ENCODE measurements at places on chromosomes 7 and 10. TPM values are rescaled to one million over a fixed set of nuclear protein-coding genes. Genes with fewer than 3 reads are reported as not detected.

DNA sequence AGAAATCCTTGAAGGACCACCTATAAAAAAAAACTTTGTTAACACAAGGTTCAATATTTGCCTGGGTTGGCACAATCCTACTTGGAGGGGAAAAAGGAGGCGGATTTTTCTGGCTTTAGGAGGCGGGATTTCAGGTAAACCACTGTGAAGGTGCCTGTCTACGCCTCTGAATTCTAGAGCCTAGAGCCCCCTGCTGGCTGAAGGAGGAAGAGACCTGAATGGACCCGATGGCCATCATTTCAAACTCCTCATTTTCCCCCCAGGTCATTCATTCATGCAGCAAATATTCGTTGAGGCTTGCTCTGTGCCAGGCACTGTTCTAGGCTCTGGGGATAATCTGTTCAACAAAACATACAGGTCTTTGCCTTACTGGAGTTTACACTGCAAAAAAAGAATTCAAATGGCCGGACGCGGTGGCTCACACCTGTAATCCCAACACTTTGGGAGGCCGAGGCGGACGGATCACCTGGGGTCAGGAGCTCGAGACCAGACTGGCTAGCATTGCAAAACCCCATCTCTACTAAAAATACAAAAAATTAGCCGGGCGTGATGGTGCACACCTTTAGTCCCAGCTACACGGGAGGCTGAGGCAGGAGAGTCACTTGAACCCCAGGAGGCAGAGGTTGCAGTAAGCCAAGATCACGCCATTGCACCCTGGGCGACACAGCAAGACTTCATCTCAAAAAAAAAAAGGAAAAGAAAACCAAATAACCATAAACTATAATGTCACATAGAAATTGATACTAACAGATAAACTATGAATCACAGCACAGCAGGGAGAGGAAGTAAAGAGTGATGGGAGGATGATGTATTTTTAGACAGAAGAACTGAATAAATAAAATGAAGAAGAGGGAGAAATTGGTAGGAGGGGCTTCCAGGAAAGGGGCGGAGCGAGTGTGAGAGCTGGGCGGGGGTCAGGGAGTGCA is 90.1 kb upstream of the NFE2L3 start:
- DNase-seq = peak; percentile 60

DNA sequence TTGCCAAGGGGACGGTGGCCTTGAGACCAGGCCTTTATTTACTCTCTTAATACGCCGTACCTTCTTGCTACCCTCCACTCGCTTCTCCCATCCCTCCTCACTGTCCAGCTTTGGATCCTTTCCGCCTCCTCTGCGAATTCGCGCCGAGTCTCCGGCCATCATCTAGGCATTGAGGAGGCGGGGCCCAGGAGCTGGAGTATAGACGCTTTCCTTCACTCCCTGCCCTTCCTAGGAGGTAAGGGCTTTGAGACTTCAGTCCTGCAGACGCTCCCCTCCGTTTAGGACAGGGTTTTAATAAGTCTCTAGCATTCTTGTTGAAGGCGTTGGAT is 538 bp downstream of the TFAM start:
- DNase-seq = no peak

DNA sequence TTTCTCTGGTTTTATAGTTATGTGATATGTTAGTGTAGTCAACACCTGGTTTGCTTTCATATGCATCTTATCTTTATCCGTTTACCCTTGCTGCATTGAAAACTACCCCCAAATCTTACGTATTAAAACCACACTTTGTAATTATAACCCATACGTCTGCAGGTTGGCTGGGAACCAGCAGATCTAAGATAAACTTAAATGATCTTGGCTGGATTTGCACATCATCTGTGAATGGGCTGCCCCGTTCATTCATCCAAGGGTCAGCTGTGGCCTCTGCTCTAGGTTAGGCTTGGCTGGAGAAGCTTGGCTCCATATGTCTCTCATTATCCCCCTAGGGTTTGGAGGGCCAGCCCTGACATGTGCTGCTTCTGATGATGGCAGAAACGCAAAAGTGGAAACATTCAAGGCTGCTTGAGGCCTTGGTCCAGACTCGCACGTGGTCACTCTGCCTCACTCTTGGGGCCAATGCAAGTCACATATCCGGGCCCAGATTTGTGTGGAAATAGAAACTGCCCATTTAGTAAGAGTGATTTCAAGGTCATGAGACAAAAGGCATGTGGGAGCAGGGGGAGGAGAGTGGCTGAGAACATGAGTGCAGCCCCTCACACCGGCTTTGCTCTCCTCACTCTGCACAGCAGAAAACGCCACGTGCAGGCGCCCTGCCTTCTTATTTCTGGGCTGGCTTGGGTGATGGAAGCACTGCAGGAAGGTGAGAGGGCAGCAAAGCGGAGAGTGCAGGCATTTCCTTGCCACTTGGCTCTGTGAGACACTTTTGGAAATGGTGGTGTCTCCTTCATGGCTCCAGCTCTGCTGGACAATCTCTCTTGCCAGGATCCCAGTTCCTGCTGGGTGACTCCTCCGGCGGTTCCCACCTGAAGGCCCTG is 553.8 kb downstream of the GLRX3 start:
- no peak for DNase-seq

MYH16 gene
- not detected for total RNA-seq

ACTL6B gene
- not detected for total RNA-seq

ZNF365 gene
- total RNA-seq = 0.21 TPM

DNA sequence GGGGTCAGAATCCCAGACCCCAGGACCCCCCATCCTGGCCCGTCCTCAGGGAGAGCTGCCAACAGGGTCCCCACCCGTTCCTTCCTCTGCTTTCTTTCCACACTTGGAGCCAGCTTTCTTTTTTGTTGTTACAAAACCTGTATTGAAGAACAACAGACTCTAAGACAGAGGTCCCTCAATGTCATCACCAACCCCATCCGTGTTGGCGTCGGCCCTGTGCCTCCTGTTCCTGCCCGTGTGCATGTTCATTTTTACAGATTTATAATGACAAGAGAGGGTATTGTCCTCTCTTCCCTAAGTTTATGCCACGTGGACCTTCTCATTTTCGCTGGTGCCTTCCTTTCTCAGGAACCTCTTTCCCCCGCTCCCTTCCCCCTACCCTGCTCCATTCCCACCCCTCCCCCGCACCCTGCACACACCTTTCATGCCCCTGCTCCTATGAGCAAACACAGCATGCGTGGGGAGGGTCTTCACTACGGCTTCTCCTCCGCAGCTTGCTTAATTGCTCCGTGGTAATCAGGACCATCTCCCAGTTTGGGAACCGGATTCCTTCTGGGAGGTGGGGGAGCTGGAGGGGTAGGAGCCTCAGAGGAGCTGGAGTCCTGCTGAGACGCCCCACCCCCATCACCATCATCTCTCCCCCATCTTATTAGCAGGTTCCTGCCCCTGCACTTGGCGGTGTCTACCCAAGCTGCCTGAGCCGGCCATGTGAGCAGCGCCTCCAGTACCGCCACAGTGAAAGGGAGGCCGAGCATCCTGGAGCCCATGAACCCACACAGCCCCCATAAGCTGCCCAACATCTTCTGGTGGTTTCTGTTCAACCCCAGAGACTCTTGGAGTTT is 88.0 kb upstream of the INSIG1 start:
- no peak for DNase-seq

NXPH1 gene
- total RNA-seq = not detected

DNA sequence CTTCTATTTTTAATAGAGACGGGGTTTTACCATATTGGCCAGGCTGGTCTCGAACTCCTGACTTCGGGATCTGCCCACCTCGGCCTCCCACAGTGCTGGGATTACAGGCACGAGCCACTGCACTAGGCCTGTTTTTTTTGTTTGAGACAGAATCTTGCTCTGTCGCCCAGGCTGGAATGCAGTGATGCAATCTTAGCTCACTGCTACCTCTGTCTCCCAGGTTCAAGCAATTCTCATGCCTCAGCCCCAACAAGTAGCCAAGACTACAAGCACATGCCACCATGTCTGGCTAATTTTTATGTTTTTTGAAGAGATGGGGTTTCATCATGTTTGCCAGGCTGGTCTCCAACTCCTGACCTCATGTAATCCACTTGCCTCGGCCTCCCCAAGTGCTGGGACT is 73.7 kb downstream of the TYW1B start:
- DNase-seq = no peak

DNA sequence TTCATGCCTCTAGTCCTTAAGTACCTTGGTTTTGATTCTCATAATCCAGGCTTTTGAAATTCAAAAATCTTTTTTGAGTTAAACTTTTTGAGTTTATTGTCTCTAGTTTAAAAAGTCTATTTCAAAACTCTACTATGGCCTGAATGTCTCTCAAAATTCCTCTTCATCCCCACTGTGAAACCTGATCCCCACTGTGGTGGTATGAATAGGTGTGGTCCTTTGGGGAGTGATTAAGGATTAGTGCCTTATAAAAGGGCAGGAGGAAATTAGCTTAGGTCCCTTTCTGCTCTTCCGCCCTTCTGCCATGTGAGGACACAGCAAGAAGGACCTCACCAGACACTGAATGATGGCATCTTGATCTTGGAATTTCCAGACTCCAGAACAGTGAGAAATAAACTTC is 44.1 kb upstream of the JAZF1 start:
- DNase-seq = no peak

DNA sequence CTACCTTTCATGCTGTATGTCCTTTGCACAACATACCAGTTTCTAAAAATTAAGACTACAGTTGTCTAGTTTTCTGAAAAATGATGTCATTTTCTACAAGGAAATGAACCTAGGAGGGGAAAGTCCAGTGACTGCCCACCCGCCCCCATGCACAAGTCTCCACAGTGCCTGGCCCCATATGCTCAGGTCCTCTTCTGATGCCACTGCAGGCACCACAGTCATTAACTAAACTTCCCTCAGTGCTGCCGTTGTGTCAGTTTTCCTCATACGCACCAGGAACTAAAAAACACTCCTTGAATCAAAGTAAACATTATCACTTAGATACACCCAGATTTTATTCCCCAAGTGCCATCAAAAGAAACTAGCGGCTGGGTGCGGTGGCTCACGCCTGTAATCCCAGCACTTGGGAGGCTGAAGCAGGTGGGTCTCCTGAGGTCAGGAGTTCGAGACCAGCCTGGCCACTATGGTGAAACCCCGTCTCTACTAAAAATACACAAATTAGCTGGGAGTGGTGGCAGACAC is 6.9 kb upstream of the TNS3 start:
- no peak for DNase-seq

GRCh38 chr10:5891009-5891408 is 966 bp downstream of the FBH1 start:
- no peak for DNase-seq

DNA sequence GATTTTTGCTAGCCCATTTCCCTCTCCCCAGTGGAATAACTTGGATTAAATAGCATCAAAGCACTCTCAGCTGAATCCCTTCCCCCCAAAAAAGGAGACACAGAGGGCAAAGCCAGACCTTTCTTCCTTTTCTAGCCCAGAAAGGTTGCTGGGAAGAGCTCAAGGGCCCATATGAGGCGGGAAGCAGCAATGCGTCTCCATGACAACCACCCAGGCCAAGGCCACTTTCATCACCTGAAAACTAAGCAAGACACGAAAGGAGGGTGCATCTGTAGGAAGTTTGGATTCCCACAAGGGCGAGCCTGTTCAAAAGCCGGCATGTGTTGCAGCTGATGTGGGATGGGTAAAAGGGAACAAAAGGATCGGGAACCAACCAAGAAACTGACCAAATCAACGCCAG is 229.1 kb downstream of the PLXNA4 start:
- DNase-seq = no peak

All from ureter (tissue), 1 donor.